Right forelimb (tissue), 1 donor: ENCODE measurements at places on chromosomes 4 and X.

- no peak for DNase-seq
Observed at GRCh38 chr4:16860516-16860915, 37.9 kb downstream of the LDB2 start.

- no peak for DNase-seq
Observed at GRCh38 chr4:113646442-113646822, 115.1 kb downstream of the CAMK2D start.

DNA sequence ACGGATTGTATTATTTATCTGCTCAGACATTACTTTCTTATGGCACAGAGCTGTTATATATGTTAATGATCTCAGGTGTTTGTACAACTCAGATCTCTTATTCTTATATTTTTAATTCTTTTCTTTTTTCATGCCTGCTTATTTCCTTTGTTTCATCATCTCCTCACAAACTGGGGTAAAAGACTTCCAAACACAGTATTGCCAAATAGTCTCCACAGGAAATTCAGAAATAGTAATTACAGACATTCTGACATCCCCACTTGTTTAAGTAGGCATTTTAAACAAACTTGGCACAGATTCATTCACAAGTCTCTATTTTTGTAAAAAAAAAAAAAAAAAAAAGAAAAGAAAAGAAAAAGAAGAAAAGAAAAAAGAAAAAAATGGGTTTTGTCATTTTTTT lies 129.7 kb upstream of the USP38 start:
- DNase-seq = no peak

- DNase-seq = no peak
Observed at GRCh38 chrX:129777218-129778030, 2.3 kb upstream of the SASH3 start.
